ENCODE measurements at places on chromosomes 7 and 10.

DNA sequence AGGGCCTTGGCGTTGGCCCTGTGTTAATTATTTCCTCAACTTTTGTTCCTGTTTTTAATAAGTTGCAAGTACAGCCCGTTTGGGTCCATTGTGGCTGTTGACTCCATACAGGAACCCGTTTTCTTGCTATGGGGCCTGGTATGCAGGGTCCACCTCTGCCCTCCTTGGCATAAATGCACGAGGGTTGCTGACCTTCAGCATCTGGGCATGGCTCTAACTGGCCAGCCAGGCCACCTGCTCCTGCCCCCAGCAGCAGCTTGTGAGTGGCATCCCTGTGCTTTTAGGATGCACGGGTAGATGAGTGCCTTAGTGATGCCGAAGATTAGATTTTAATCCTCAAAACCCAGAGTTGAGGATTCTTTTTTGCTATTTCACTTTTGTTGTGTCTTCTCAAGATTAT is 123.2 kb downstream of the GLRX3 start:
- no peak for DNase-seq

DNA sequence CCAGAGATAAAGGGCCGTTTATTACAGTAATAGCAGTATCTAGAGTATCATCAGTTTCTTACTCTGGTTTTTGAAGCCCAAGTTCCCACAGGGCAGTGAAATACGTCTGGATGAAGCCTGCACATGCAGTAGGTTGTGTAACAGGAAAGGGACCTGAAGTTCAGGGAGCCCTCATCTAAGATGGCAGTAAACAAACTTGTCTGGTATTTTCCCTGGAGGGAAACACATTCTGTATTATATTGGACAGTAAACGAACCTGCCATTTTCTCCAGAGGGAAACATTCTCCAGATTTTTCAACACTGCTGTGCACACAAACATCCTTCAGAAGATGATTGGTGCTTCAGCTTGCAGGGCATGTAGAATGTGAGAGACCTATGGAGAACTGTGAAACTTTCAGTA is 189.9 kb downstream of the TFEC start:
- no peak for DNase-seq

GRCh38 chr7:82672078-82672477 is 228.5 kb upstream of the CACNA2D1 start:
- no peak for DNase-seq

DNA sequence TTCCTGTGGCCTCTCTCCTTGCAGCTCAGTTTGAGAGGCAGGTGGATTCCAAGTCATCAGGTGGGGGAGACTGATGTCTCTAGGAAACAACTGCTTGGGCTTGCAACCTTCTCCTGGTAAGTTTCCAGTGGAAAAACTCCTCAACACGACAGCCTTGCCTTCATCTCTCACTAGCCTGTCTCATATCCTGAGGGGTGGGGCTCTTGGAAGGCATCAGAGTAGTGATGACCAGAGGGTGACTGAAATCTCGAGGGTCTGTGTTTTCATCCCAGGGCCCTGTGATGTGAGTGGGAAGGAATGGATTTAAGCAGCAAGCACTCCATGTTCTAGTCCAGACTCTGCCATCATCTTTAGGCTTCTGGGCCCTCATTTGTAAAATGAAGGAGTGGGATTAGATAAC is 107.0 kb downstream of the NRP1 start:
- no peak for DNase-seq

DNA sequence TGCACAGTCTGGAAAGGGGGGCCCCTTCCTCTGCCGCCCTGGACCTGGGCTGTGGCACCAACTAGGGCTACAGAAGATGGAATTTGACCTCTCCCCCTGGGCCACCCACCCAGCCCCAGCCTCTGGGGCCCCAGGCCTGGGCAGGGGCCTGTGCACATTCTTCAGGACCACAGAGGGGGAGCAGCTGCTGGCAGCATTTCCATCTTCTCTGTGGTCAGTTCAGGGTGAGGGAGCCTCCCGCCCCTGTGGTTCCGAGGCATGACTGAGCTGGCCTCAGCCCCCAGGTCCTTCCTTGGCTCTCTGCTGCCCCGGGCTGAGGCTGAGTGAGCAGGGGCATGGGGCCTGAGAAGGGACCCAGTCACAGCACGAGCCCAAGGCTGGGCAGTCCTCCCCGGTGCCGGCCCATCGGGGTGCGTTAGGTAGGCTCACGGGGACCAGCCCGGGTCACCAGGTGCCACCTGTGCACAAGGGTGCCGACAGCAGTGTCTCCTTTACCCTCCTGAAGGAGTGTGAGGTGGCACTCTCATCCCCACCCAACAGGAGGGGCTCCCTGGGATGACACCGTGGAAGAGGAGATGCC is 63.2 kb downstream of the UNCX start:
- DNase-seq = no peak

- no peak for DNase-seq
These were observed 25.0 kb downstream of the ZPBP start for GRCh38 chr7:50068026-50068425.

DNA sequence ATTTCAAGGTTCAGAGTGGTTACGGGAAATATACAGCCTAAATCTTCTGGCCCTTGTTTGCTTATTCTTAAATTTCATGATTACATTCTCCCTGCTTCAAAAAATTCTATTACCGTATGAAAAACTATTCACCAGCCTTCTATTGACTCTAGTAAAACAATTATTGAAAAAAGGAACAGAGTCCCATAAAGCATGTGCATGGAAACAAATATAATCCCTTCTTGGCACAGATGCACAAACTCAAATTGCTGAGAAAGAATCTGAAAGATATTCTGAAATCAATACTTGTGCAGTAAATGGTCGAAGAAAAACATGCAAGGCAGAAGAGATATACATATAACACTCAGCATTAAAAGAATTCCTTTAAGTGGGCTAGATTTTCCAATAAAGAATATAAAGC is 83.6 kb downstream of the LRRN3 start:
- no peak for DNase-seq

GRCh38 chr7:138665249-138665648 is 35.9 kb downstream of the SVOPL start:
- DNase-seq = no peak

- DNase-seq = no peak
These were observed 40.9 kb upstream of the KLF6 start for GRCh38 chr10:3825862-3826351.

DNA sequence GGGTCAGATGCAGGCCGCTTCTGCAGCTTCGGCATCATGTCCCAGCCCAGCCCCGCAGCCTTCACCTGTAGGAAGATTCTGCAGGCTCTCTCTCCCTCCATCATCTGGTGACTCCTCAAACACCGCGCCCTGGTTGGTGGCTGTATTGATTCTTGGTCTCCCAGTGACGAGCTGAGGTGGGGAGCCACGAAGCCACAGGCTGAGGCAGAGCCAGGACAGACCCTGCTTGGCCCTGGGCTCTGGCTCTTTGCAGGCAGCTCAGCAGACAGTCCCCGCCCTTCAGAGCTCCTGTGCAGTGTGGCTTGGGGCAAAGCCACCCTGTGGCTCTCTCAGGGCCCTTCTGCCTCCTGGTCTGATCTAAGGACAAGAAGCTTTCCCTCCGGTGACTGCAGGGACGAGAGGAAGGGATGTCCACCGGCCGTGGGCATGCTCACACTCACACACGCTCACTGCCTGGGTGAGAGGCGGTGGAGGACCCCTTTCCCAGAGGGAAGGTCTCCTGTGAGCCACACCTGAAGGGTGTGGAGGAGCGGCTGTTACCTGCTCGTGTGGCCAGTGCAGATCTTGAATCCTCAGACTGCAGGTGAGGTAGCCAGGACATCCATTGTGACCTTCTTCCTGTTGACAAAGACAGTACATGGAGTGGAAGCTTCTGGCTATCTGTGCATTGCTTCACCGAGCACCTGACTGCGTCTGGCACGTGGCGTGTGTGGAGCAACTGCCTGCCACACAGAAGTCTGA is 79.6 kb downstream of the INPP5A start:
- DNase-seq = no peak

DNA sequence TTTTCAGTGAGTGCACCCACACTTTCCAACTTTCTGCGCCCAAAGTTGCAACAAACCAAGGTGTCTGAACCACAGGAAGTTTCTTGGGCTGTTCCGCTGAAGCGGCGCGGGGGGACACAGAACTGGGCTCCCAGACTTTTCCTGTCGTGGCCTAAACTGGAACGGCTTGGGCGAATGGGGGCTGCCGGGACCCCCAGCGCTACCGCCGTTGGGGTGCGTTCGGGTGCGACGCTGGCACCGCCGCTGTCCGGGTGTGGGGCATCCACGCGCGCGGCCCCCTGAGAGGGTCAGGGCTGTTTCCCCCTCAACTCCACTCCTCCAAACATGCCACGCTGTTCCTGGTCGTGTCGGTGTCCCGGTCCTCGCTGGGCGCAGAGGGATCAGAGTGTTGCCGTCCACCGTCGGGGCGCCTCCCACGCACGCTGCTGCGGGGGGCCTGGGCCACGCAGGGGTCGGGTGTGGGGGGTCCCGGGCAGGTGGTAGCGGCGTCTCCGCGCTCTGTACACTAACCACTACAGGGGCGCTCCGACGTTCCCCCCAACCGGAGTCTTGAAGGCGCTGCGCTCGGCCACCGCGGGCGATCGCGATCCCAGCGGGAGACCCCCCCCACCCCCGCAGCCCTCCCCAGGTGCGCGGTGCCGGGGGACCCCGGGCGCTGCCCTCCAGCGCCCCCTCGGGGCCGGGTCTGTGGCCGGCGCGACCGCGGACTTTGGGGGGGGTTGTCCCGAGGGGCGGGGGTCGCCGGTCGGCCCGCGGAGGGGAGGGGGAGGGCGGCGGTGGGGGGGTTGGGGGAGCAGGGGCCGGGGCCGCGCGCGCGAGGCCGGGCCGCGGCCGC is 2.2 kb upstream of the CUX1 start:
- no peak for DNase-seq

GRCh38 chr10:27655296-27655695 is 90.3 kb downstream of the MKX start:
- DNase-seq = no peak

- DNase-seq = no peak
These were observed 72.5 kb upstream of the GPR158 start for GRCh38 chr10:25102147-25102822.

DNA sequence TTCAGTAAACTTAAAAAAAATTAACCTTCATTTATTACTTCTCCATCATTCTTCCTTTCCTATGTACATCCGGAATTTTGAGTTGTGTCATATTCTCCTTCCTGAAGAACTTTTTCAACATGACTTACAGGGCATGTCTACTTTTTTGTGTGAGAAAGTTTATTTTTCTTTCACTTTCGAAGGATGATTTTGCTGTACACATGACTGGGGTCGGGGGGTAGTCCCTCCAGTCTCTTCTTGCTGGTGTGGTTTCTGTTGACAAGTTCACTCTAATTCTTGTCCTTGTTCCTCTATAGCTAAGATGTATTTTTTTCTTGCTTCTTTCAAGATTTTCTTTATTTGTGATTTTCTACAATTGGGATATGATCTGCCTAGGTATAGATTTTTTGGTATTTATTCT is 55.8 kb downstream of the INPP5A start:
- DNase-seq = no peak

- no peak for DNase-seq
These were observed 24.2 kb downstream of the MGMT start for GRCh38 chr10:129491123-129491734.

Data from amygdala (tissue), 56 donors.